ENCODE measurements at places on chromosomes 1 and 21.
A peak's percentile ranks its signal among the peaks of the same experiment; 100 is the strongest.

DNA sequence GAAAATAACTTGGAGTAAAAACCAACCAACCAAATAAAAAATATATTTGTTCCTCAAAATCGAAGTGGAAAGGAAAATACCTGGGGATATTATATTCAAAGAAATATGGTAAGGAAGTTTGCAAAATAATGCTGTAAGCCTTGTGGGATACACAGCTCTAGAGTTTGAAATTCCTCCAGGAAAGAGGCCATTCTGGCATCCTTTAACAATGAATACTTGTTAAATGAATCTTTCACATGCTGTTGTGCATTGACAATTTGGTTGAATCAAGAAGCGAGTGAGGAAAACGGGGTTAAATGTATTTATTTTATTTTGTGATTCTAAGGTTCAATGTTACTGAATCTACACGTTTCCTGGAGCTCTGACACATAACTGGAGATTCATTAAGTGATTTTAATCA lies 30.5 kb upstream of the NTNG1 start:
- DNase-seq: peak; percentile 52

- no peak for DNase-seq
Observed at GRCh38 chr1:208899438-208899837, 655.3 kb upstream of the PLXNA2 start.

DNA sequence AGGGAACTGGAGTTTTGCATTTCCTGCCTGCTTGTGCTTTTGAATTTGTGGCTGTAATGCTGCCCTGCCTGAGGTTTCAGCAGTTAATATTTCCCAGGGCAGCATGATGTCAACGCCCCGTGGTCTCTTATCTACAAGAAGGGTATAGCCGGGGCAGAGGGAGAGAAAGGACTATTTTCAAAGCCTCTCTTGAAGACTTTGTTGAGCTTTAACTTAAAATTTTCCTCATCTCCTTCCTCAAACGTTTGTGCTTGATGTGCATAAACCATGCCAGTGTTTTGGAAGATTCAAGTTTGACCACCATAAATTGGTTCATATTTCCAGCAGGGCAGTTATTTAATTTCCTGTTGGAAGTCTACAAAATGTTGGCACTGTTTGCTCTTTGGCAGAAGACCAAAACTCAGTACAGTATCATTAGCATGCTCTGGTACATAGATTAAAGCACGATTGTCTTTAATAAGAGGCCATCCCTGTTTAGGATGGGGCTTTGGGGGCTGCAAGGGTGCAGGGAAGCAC lies 43.4 kb downstream of the ROR1 start:
- no peak for DNase-seq

DNA sequence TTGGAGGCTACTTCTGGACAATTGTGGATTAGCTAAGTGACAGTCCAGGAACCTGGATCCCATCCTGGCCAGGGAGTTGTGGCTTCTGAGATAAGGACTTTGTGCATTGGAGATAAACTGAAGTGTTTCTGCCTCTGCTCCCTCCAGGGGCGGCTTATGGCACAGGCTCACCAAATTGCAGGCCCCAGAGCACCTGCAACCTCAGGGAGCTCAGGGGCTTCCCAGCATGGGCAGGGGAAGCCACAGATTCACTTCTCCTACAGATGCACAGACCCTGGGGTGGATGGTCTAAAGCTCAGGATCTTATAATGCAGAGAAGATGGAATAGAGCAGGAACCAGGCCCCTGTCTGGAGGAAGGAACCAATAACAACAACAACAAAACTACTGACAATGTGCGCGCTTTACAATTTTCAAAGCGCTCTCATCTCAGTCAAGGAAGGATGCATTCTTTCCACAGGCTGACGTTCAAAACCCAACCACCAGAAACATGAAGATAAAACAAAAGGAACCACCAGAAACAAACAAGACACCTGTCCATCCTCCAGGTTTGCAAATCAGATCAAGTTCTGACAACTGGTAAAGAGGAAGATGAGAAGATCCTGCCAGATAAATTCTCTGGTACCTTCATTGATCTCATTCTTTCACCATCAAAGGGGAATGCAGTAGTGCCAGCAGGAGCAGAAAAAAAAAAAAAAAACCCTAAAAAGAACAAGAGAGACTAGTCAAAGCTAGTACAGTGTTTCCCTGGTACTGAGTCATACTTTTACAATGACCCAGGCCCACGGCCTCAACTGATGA lies 121.0 kb upstream of the IRF2BP2 start:
- no peak for DNase-seq

- no peak for DNase-seq
Observed at GRCh38 chr1:232553050-232553754, 76.7 kb downstream of the SIPA1L2 start.

- DNase-seq: no peak
Observed at GRCh38 chr1:204445860-204446412, 34.3 kb upstream of the PPP1R15B start.

GRCh38 chr21:15671188-15671587 lies 58.6 kb upstream of the USP25 start:
- DNase-seq: no peak

GRCh38 chr1:96550061-96550460 lies 171.5 kb upstream of the PTBP2 start:
- no peak for DNase-seq

DNA sequence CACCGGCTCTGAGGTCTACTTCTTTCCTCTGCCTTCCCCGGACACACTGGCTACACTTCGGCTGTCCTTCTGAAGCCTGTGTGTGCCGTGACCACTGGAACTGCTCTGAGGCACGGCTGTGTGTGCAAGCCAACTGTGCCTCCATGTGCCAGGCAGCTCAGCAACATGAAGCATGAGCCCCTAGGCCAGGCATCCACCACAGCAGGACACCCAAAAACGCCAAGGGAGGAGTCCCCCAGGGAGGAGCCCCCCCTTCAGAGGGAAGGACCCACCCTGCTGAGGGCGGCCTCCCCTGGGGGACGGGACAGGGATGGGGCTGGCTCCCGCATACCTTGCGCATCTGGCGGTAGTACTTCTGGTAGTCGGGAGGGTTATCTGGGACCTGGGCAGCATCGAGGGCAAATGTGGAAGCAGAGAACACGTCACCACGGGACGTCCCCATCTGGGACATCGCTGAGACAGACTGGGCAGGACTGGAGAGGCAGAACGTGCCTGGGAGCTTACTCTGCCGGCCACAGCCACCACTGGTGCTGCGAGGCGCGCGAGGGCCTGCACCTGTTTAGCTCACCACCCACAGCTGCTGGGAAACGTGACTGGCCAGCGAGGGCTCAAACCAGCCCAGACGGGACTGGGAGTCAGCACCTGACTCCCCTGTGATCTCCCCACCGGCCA lies 20.5 kb downstream of the LSS start:
- no peak for DNase-seq

GRCh38 chr1:201026836-201027235 lies 3.3 kb upstream of the KIF21B start:
- DNase-seq: no peak

DNA sequence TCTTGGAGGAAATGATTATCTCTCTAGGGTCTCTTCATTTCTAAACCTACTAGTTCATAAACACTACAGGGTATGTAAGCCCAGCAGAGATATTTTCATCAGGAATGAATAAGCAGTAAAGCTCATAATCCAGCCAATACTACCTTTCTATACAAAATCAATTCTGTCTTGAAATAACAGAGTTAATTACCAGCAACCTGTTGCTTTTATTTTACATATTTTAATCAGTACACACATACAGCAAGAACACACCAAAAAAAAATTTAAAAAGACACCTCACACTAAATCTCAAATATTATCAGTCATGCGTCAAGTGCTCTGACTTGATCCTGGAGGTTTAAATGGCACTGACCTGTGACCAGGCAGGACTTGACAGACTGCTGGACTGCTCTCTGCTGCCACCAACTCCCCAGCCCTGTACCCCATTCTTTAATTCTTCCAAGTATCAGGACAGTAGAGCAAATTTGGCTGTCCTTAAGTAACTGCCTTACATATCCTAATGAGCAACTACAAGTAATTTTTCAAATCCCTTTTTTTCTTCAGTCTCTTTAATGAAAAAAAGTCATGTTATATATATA lies 98.5 kb downstream of the CDC42BPA start:
- no peak for DNase-seq

DNA sequence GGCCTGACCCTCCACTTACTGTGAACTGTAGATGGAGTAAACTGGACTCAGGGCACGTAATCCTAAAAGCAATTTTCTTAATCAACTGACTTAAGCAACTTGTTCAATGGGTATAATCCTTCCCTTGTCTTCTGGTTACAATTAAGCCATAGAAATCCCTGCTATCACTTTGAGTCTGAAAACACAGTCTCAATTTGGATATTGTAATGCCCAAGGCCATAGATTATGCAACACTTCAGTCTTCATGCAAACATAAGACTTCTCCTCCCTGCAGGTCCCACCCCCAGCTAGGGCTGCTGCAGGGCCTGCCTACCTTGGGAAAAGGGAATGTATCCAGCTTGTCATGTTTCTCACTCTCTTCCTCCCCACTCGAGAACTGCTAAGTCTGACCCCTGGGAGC lies 6.2 kb upstream of the SLC5A9 start:
- DNase-seq: no peak

- no peak for DNase-seq
Observed at GRCh38 chr1:38992412-38993111, 1.5 kb downstream of the AKIRIN1 start.

GRCh38 chr1:218273762-218274479 lies 11.2 kb upstream of the RRP15 start:
- DNase-seq: no peak

- DNase-seq: peak; percentile 93
Observed at GRCh38 chr1:244022311-244022710, 28.8 kb upstream of the ZBTB18 start.

GRCh38 chr1:240199758-240200645 lies 108.3 kb downstream of the FMN2 start:
- no peak for DNase-seq

- no peak for DNase-seq
Observed at GRCh38 chr1:101313356-101313755, 76.5 kb downstream of the S1PR1 start.

DNA sequence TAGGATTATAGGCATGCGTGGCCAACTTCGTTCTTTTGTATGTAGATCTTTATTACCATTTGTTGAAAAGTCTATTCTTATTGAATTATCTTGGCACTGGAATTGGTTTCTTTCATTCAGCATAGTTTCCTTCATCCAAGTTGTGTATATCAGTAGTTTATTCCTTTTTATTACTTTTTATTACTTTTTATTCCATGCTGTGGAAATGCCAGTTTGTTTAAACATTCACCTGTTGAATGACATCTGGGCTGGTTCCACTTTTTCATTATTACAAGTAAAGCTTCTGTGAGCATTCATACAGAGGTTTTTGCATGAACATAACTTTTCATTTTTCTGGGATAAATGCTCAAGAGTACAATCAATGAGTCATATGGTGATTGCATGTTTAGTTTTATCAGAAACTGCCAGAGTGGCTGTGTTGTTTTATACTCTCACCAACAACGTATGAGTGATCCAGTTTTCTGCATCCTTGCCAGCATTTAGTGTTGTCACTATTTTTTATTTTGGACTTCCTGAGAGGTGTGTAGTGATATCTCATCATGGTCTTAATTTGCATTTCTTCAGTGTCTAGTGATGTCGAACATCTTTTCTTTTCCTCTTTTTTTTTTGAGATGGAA lies 28.6 kb downstream of the PTPRU start:
- peak; percentile 36 for DNase-seq

DNA sequence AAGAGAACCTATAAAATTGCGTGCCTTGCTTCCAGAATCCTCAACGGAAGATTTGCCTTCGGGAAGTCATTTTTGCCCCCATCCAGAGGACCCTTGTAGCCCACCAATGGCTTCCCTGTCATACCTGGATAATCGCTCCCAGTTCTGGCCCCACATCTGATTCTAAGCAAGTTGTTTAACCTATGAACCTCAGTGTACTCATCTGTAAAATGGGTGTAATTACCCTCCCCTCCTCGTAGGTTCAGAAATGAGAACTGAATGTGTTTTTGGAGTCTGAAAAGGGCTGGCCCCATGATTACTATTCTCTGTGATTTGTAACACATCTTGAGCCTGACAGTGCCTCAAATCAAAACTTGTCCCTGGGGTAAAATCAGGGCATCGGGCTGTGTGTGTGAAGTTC lies 81.6 kb upstream of the TMEM51 start:
- no peak for DNase-seq

DNA sequence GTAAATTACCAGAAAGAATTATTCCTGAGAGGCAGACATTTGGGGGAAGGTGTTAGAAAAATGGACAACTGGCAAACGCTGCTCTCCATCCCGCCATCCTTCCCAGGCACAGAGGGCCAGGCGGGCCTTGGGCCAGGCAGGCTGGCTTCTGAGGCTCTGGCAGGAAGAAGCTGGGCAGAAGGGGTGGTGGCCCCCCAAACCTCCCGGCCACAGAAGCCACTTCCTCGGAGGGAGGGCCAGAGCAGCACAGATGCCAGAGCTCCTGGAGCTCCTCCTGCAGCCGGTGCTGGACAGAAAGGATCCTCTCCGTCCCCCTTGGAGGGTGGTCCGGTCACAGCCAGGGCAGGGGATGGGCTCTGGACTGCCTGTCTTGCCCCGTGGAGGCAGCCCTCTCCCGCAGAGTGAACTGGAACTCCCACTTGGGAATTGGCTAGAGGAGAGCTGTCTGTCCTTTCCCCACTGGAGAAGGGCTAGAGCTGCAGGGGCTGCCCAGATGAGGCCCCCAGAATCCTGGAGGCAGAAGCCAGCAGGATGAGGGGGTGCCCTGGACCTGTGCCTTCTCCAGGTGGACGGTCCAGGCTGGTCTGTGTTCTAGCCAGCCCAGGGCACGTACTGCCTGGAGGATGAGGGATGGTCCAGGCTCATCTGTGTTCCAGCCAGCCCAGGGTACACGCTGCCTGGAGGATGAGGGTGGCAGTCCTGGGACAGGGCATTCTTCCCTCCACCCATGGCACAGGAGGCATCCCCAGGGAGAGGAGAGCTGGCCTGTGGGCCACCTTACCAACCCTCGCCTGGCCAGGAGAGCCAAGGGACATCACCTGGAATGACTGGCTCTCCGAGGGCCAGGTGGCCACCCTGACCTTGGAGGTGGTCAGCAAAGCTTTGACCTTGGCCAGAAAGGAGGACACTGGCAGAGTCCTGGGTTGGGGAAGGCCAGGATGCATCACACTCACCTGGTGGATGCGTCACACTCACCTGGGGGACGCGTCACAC lies 47.4 kb upstream of the ACTRT2 start:
- no peak for DNase-seq

GRCh38 chr1:67960766-67961165 lies 89.7 kb downstream of the DIRAS3 start:
- no peak for DNase-seq

DNA sequence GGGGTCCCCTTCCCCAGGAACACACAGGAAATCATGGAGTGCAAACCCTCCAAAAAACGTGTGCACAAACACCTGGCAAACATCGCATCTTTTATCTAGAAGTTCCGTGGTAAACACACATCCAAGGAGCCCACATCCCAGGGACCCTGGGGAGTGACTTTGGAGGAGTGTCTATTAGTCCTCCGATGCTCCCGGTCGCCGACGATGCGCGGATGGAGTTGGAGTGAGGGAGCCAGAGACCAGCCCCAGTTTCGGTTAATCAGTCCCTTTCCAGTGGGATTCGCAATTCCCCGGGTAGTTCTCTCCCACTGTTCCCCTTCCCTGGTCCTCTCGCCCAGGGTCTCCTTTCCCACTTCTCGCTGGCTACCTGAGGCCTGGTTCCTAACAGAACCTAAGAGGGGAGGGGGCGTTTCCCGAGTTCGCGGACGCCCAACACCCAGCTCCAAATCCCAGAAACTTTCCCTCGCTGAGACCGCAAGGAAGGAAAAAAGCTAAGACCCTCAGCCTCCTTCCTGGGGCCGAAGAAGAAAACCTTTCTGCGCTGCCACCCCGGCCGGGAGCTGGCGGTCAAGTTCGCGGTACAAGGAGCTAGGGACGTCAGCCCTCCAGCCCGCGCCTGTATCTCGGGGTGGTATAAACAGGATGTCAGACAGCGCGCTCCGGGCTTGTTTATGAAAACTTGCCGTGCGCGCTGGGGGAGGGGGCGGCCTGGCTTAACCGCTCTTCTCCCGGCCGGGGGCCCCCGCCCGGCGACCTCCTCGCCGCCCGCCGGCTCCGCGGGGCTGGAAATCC lies 787 bp downstream of the JAK1 start:
- DNase-seq: peak; percentile 52
